ENCODE measurements at places on chromosomes 5 and 9.

DNA sequence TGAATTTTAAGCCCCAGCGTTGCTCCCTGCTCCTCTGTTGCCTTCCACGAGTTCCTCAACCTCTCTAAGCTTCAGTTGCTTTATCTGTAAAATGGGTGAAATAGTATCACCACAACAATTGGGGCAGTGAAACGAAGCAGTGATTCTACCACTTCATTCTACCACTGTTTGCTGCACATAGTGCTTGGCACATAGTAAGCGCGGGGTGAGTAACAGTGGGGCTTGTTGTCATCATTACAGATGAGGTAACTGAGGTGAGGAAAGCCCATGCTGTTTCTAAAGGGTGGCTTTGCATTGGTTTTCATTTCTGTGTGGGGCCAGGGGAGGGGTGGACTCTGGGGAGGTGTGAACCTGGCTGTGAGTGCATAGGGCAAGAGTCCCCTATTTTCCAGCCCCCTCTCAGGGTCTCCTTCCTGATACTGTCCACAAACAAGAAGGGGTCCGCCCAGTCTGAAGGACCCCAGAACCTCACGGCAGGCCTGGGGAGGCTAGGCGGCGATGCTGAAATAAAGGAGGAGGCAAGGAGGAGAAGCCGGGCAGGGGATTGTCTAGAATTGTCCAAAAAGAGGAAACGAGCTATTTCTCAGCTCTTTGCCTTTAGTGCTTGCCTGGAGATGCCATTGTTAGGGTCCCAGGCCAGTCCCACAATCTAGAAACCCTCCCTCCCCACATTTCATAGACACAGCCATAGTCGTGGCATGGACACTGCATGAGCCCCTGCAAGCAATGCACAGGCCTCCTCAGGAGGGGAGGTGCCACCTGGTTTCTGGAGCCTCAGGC lies 65.6 kb downstream of the IL6ST start:
- no peak for DNase-seq

GRCh38 chr5:147068998-147069397 lies 165.8 kb upstream of the STK32A start:
- no peak for DNase-seq

DNA sequence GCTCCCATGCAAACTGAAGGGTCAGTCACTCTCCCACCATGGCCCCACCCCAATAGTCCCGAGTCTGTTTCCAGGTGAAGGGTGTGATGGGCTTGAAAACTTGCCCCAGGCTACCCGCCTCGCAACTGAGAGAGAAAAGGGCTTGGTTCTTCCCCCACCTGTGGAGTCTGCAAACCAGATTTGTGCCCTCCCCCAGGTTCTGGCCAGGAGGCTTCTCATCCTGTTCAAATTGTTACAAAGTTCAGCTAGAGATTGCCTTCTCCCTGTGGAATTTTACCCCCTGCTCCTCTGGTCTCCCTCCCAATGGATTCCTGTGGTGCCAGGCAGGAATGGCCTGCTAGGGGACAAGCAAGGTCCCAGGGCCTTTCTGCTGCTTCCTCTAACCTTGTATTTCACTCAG lies 93.1 kb upstream of the ACO1 start:
- no peak for DNase-seq

DNA sequence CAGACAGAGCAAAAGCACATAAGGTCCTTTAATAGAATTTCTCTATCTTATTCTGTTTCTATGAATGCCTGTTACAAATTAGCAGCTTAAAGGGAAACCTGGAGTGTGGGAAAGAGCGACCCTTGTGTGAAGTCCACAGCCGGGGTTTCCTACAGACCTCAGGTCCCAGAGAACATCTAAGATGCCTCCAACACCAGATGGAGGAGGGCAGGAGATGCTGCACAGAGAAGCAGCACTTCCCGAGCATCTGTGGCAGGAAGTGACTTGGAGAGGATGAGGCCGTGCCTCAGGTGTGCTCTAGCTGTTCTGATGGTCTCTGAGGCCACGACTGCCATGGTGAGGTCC lies 26.8 kb downstream of the IRF1 start:
- no peak for DNase-seq

GRCh38 chr5:124963236-124963919 lies 216.9 kb upstream of the ZNF608 start:
- DNase-seq, result no peak

DNA sequence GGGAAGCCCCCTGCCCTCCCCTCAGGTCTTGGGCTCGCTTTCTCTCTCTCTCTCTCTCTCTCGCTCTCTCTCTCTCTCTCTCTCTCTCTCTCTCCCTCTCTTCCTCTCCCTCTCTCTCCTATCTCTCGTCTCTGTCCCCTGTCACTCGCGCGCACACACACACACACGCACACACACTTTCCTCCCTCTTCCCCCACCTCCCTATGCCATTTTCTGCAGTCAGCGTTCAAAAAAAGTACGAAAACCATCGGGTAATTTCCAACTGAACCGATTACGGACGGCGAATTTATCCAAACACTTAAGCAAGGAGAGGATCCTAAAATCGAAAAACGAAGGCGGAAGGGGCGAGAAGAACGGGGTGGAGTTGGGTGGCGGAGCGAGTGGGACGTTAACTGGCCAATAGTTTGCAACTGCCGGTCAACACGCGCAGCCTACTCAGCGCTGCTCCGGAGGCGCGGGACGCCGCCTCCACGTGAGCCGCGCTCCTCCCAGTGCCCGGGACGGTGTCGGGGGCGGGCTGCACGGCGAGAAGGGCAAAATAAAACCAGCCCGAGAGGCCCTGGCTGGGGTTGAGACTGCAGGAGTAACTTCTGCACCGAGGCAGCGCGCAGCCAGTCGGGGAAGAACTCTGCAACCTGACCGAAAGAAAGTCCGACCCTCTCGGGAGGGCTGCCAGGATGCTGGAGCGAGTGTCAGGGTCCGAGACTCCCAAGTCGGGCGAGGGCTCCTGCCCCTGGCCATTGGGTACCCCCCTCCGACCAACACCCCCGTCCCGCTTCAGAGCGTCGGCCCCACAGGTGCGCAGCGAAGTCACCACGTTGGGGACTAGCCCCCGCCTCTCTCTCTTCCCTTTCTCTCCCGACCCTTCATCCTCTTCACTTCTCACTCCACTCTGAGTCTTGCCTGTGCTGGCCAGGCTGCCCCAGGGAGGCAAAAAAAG lies 24.9 kb upstream of the ELAVL2 start:
- DNase-seq, result no peak

GRCh38 chr9:133958756-133959155 lies 33.4 kb downstream of the VAV2 start:
- DNase-seq, result no peak

GRCh38 chr5:132674671-132675506 lies 1.1 kb downstream of the IL4 start:
- DNase-seq, result peak; percentile 32

DNA sequence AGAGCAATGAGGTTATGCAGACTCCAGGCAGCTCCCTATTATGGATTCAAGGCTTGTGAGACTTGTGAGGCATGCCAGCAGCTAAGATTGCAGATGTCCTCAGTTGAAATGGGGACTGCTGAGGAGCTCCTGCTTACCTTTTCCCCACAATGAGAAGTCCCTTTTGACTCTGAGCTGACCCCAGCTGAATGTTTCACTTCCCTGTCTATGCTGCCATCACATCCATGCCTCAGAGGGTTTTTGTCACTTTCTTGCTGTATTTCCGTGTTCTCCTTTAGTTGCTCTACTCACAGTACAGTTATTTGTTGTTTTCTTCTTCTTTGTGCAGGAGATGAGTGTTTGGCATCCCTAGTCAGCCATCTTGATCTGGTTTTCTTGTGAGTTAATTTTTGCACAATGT lies 18.8 kb upstream of the OR2S2 start:
- DNase-seq, result no peak

- DNase-seq, result no peak
Measured at GRCh38 chr9:13806714-13807113, 507.2 kb downstream of the NFIB start.

- DNase-seq, result no peak
Measured at GRCh38 chr5:137954131-137954879, 65.0 kb downstream of the PKD2L2 start.

- no peak for DNase-seq
Measured at GRCh38 chr9:127175319-127175715, 52.9 kb upstream of the ANGPTL2 start.

- DNase-seq, result no peak
Measured at GRCh38 chr5:5826911-5827310, 404.4 kb downstream of the ICE1 start.

DNA sequence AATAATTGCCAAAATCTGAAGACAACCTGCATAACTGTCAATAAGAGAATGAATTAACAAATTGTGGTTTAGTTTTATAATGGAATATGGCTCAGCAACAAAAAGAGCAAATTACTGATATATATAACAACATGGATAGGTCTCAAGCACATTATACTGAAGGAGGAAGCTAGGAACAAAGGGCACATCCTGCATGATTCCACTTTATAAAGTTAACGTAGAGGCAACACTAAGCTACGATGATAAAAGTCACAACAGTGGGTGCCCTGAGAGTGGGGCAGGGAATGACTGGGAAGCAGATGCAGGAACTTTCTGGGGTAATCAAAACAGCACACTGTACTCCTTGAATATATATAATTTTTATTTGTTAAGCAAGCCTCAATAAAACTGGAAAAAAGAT lies 165.2 kb downstream of the RMI1 start:
- DNase-seq, result no peak

- no peak for DNase-seq
Measured at GRCh38 chr9:72140586-72140985, 8.7 kb upstream of the GDA start.

DNA sequence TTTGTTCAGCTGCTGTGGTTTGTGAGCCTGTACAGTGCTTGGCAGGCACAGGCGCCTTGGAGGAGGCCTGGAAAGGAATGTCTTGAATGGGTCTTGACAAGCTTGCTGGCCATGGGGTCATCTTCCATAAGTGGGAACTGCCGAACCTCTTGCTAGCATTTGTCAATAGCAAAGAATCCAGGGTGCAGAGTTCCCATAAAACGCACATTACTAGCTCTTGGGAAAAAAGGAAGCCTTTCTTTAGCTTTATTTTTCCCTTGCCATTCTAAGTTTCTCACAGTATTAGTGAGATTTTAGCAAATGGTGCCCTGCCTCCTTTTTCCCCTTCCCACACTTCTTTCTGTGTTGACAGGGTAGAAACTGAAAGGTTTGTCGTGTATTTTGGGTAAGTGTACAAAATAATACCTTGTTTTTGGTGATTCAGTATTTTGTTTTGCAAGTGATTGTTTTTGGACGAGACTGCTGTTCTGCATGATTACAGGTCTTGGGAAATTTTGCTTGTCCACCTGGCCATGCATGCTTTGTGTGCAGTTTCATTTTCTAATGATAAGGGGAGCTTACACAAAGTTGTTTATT lies 82.0 kb downstream of the ADGRV1 start:
- no peak for DNase-seq

DNA sequence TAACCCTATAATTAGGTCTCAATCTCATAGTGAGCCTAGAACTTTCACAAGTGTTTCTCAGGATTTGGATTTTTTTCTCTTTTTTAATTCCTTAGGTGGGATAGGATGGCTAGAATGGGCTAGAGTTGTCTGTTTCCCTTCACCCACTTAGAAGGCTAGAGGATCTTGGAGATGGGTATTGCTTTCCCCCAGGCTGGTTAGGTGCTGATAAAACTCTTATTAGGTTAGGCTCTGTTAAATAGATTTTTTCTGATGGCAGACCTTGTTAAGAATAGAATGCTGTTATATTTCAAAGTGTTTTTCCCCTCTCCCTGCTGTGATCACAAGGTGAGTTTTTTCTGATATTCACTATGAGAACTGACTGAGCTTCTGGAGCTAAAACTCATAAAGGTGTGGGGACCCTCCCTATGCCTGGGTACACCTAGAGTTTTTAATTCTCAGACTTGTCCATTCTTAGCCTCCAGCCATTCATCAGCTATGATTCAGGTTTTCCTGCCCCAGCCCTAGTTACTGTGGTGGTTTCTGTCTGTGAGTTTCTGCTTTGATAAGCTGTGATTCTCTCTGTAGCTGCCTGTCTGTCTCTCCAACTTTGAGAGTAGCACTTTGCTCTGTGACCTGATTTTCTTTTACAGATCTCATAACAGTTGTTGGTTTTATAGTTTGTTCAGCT lies 132.4 kb downstream of the HACD4 start:
- DNase-seq, result no peak

DNA sequence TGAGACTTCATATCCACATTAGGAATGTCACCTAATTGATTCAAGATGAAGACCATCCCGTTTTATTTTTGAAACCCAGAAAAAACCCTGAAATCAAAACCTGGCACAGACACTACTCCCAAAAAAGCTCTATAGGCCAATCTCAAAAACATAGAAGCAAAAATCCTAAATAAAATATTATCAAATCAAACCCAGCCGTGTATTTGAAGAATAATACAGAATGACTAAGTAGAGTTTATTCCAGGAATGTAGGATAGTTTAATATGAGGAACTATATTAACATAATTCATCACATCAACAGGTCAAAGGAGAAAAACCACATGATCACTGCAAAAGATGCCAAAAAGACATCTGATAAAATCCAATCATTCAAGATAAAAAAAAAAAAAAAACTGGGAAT lies 167.1 kb downstream of the ACTL7B start:
- no peak for DNase-seq

DNA sequence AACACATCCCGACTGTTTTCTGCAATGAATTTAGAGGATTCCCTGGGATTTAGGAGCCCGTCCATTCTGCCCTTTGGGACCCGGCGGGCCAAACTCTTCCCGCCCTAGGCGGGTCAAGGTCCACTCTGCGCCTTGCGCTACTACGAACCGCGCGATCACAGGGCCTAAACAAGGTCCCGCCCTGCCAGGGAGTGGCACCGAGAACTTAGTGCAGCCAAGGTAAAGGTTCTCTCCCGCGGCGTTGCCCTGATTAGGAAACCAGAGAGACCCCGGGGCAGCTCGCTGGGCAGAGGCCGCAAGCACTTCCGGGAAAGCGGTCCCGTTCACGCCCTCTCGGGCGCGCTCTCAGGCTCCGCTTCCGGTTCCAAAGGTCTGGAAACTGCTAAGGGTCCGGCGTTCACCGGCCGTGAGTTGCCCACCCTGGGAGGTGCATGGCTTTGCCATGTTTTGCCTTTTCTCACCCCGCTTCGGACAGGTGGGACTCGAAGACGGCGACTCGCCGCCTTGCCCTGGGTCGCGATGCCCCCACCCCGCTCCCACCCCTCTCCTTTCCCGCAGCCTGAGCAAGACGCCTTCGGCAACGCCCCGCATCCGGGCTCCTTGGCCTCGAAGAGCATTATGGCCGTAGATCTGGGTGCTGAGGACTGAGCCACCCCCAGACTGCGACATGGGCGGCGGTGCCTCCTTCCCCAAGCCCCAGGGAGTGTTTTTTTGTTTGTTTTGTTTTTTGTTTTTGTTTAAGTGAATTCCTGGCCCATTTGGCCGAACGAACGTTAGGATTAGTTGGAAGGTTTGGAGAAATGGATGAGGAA lies 23.4 kb downstream of the HNRNPK start:
- DNase-seq, result peak; percentile 84

DNA sequence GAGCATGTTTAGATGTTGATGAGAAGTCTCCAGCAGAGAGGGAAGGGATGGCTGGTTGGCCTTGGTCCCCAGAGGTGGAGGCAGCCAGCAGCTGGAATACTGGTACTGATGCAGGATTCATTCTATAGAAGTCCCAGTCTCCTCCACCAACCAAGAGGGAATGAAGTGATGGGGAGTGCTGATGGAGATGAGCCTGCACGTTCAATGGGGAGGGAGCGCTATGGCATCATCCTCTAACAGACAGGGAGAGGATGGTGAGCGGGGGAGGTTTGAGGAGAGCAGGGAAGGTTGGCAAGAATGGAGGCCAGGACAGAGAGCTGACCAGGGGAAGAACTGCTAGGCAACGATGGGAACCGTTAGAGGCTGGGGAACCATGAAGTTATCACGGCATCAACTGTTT lies 159.8 kb upstream of the MVB12B start:
- DNase-seq, result no peak
